Activated CD4-positive, alpha-beta memory T cell treated with anti-CD3 and anti-CD28 coated beads for 36 hours (primary cell): ENCODE measurements at places on chromosomes 1 and 21. TPM values are rescaled to one million over a fixed set of nuclear protein-coding genes. Genes with fewer than 3 reads are reported as not detected.
A peak's percentile ranks its signal among the peaks of the same experiment; 100 is the strongest.

The TMOD4 gene
- total RNA-seq, result 2.7 TPM

The RALGPS2 gene
- 3.8 TPM for total RNA-seq

DNA sequence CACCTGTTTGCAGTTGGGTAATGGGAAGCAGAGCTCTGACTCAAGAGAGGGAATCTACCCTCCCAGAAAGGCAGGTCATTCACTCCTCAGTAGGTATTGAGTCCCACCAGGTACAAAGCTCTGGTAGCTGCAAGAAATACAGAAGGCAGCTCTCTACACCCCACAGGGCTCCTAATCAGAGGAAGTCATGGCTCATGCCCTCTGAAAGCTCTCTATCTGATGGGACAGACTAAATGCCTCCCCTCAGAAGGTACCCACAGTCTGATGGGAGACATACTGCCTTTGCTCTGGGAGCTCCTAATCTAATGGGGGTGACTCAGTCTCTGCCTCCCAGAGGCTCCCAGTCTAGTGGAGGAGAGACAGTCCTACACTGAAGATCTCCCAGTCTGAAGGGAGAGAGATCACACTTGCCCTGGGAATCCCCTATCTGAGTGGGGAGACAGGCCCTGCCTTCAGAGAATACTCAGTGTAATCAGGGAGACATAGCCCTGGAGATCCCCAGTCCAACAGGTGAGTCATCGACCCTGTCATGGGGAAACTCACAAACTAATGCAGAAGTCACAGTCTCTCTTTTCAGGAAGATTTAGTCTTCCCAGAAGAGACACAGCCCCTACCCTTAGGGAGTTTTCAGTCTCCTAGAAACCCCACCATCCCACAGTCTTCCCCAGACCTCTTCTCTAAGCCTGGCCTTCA is 23.7 kb downstream of the CAMK1G start:
- peak; percentile 73 for DNase-seq

- DNase-seq, result no peak
These were observed 186.1 kb upstream of the MAP1LC3C start for GRCh38 chr1:242184955-242185354.

DNA sequence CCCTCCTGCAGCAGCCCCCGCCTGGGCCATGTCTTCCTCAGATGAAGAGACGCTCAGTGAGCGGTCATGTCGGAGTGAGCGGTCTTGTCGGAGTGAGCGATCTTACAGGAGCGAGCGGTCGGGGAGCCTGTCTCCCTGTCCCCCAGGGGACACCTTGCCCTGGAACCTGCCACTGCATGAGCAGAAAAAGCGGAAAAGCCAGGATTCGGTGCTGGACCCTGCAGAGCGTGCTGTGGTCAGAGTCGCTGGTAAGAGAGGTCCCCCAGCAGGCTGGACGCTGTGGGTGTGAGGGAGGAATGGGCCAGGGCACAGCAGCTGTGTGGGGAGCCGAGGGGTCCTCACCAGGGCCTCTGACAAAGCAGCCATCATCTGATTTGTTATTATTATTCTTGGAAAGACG is 58.0 kb downstream of the NDUFS5 start:
- DNase-seq, result no peak
